Purkinje cell (primary cell): ENCODE measurements at places on chromosomes 3 and 15. TPM values are rescaled to one million over a fixed set of nuclear protein-coding genes. Genes with fewer than 3 reads are reported as not detected.

The KLHL40 gene
- not detected in 2 replicates for polyA plus RNA-seq

The BHLHE40 gene
- polyA plus RNA-seq = 1.2 and 3.5 TPM in 2 replicates

The IFT57 gene
- polyA plus RNA-seq = 23.7 and 25.6 TPM in 2 replicates

The DHX30 gene
- polyA plus RNA-seq = 37.2 and 42.3 TPM in 2 replicates

The IP6K1 gene
- polyA plus RNA-seq = 2.9 and 3.6 TPM in 2 replicates

The EPM2AIP1 gene
- polyA plus RNA-seq = 19.5 and 21.0 TPM in 2 replicates

The BTBD1 gene
- polyA plus RNA-seq = 208 and 224 TPM in 2 replicates

The DNASE1L3 gene
- polyA plus RNA-seq = not detected in 2 replicates

The P2RY1 gene
- polyA plus RNA-seq = 6.2 and 11.5 TPM in 2 replicates

The AGBL1 gene
- not detected in 2 replicates for polyA plus RNA-seq

The MEF2A gene
- 31.0 and 40.2 TPM in 2 replicates for polyA plus RNA-seq
